ENCODE measurements at places on chromosomes 7 and 10.

DNA sequence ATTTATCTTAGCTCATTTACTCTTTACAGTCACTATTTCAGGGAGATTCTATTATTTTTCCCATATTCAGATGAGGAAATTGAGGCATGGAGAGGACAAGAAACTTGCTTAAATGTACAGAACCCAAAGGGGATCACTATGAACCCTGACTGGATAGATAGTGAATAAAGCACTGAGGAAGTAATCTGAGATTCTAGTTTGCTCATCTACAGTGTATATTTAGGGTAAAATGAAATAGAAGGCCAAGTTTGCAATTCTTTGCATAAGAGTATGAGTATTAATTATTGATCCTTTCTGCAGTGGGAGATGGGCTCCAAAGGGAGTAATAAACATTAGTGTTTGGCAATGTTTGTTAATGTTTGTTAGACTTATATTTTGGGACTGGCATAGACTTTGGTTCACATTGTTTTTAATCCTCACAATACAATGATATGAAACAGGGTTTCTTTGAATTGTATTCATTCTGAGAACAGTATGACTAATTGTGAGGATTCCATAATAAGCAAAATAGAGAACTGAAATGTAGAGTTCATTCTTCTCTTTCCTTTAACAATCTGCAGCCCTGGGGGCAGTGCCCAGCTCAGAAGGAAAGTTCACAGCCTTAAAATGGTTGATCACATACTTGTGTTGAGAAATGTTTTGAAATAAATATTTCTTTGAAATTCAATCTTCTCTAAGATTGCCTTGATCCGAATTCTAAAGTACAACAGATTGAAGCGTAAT lies 131.0 kb upstream of the ZNF804B start:
- no peak for DNase-seq

DNA sequence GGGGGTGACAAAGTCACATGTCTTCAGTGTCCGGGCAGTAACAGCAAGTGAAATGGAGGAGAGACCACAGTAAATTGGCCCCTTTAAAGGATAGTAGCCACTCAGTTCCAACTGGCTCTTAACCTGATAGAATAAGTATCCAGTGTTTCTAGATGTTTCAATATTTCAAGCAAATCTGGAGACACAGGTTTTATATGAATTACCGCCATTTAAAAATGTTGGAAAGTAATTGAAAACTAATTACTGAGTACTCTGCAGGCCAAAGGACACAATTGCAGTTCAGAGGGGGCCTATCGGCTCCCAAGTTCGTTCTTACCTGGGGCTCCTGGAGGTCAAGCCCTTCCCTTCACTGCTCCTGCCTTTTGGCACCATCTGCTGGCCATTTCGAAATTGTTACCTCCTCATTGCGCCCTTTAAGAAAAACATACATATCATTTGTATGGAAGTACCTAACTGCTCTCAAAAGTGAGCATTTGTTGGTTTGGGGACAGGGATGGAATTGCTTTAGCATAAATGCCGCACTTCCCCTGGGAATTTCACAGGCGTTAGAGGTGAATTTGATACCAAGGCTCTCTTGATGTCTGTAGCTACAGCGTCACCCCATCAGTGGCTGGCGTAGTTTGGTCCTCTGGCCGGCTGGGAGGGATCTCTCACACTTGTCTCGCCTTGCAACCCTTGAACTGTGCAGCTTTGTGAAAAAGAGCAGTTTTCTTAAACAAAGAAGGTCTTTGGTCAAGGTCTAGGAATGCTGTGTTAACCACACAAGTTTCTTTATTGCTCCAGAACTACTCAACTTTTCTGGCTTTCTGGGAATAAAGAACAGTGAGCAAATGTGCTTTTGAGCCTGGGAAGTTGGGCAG lies 220.0 kb downstream of the ARHGAP21 start:
- peak; percentile 14 for DNase-seq

DNA sequence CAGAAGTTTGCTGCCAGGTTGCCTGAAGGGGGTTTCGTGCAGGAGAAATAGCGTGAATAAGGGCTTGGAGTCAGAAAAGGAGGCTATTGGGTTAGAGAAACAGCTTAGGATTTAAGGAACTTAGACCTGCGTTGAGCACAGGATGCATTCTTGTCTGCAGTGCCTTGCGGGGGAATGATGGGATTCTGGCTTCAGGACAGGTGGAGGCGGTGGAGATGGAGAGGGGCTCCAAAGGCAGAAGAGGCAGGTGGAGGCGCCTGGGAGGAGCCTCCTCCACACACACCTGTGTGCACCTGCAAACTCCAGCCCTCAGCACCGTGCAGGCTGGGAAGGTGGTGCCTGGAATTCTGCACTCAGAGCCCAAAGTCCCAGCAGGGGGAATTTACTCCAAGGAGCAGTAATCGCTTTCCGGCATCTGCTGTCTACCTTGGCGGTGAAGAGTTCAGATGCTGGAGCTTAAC lies 1.8 kb downstream of the CLIP2 start:
- no peak for DNase-seq

DNA sequence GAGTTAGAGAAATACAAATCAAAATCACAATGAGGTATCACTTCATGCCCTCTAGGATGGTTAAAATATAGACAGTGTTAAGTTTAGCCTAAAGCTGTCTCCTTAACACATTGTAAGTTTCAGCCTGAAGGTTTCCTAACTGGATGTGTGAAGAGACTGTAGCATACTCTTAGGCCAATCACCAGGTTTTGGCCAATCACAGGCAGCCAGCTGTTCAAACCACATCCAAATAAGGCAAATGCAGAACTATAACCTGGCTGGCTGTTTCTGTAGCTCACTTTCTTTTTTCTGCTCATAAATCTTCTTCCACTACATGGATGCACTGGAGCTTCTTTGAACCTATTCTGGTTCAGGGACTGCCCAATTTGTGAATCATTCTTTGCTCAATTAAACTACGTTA lies 19.7 kb downstream of the ESYT2 start:
- DNase-seq, result no peak

DNA sequence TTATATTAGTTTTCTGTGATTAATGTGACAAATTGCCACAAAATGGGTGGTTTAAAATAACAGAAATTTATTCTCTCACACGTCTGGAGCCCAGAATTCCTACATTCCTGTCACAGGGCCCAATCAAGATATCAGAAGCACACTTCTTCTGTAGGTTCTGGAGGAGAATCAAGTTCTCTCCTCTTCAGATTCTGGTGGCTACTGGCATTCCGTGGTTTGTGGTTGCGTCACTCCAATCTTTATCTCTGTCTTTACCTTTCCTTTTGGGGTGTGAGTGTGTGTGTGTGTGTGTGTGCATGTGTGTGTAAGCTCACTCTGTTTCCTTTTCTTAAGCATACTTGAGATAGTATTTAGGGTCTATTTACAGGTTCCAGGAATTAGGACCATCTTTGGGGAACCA lies 115.5 kb upstream of the DKK1 start:
- no peak for DNase-seq

DNA sequence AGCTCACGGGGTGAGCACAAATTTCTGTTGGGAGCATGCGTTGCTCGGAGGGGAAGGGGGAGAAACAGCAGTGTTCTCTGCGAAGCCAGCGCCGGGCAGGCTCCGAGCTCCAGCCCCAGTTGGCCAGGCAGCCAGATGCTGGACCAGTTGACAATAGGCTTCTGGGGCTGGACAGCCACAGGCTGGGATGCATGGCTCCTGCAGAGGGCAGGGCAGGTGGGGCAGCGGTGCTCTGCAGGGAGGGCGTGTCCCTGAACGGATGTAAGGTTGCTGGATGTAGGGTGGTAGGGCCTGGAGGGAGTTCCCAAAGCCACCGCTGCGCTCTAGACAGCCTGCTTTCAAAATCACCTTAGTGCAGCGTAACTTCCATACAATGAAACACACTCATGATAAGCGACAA lies 574.9 kb downstream of the GLRX3 start:
- no peak for DNase-seq

- no peak for DNase-seq
Observed at GRCh38 chr7:92874567-92874966, 38.2 kb upstream of the CDK6 start.

- DNase-seq, result no peak
Observed at GRCh38 chr7:2440608-2441245, 35.5 kb downstream of the GRIFIN start.

- peak; percentile 23 for DNase-seq
Observed at GRCh38 chr10:96287392-96288105, 16.2 kb upstream of the BLNK start.

DNA sequence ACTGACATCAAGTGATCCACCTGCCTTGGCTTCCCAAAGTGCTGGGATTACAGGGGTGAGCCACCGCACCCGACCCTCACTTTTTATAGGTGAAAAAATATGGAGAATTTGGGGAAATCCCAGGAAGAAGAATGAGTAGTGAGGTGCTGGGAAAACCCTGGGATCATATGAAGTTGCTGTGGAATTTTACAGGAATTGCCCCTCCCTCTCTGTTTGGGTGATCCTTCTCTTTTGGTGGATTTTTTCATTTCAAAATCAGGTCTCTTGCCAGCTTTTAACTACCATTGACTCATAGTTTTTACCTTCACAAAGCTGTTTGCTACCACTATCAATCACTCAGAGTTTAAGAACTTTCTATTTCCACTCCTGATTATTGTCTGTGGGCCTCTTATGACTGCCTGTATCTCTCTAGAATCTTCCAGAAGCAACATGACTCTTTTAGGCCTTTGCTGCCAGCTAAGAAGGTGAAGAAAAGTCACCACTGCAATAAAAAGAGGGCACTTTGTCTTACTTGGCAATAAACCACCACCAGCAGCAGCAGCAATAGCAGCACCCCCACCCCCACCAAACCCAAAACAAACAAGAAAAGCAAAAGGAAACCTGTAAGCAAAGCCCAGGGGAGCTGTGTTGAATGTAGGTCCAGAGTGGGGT lies 4.0 kb upstream of the GIMAP8 start:
- no peak for DNase-seq

DNA sequence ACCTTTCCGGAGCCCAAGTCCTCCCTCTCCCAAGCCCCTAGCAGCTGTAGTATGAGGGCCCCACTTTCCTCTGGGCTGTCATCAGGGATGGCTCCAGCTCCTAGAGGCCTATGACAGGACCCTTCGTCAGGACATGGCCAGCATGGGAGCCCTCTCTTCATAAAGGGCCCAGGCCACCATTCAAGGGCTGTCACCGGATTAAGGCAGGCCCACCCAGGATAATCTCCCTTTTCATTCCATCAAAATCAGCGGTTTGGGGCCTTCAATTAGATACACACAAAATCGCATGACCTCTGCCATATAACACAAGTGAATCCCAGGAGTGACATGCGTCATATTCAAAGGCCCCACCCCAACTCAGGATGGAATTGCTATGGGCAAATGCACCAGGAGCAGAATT lies 12.2 kb upstream of the GDF10 start:
- no peak for DNase-seq

DNA sequence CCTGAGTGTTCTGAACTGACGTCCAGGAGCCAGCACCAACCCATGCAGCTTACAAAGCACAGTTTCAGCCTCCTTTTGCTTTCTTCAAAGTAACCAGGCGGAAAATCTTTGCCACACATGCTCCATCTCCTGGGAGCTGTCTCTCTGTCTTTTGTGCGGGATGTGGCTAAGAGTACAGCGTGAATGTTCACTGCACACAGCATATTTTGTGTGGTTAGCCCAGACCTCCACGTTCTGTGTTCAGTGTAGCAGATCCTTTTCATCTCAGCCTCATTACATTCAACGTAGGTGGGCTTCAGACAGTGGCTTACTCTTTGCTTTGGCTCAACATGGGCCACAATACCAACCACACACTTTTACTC lies 200.8 kb downstream of the TNS3 start:
- DNase-seq, result no peak

DNA sequence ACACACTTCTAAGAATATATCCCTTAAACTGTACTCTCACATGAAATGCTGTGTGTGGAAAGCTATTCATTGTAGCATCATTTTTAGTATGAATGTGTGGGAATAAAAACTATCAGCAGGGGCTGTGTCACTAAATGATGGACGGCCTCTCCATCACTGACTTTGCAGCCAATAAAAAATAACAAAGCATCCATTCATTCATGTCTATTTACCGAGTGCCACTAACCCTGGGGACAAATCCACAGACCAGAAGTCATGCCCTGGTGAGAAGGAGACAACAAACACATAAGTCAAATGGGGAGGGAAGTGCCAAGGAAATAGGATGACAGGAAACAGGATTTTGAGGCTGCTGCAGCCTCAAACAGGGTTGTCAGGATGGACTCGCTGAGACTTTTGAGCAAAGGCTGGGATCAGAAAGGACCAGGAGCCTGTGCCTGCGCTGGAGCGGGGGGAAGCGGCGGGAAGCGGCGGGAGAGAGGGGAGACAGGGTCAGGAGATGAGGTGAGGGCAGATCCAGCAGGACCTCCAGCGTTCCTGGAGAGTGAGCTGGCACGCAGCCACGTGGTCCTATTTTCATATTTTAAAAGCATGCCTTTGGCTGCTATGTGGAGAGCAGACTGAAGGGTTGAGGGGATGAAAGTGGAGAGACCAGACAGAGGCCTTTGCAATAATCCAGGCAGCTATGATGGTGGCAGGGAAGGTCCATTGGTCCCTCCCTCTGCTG lies 2.2 kb upstream of the NOM1 start:
- DNase-seq, result no peak

- peak; percentile 30 for DNase-seq
Observed at GRCh38 chr10:44724415-44725174, 186.5 kb upstream of the TMEM72 start.

DNA sequence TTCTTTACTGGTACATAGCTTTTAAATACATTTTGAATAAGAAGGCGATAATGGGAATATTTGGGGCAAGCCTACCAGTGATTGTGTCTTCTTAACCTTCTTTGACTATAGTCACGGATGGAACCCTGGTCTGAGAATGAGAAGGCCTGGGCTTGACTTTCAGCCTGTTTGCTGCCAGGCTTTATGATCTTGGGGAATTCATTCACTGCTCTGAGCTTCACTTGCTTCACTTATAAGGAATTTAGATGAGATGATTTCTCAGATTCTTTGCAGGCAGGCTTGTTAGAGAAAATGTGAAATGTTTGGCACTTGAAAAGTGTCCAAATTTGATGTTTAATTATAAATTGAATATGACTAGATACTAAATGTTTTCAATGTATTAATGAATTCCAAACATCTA lies 42.5 kb downstream of the NUP205 start:
- DNase-seq, result no peak

GRCh38 chr10:10364902-10365301 lies 652.8 kb upstream of the CELF2 start:
- no peak for DNase-seq

DNA sequence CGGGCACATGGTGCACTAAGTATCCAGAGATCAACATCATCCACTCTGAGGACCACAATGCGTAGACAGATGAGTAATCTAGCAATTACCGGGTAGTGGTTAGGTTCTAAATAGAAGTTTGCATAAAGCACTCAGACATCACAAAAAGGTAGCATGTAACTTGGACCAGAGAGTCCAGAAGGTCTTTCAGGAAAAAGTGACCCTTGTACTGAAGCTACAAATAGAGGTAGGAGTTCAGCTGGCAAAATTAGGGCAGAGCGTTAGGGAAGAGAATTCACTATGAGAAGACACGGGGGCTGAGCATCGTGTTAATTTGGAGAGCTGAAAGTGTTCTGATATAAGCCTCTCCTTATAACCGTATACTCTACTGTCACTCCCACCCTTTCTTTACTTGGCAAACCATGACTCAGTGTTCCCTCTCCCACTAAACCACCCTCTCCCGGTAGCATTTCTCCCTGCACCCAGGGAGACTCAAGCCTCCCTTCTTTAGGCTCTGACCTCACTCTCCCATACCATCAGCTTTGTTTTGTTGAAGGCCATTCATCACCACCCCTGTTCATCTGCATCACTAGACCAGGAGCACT lies 222.2 kb upstream of the FZD1 start:
- DNase-seq, result no peak

All from fibroblast of gingiva (primary cell).